ENCODE measurements at places on chromosomes 2 and 18. TPM values are rescaled to one million over a fixed set of nuclear protein-coding genes. Genes with fewer than 3 reads are reported as not detected.

- DNase-seq: no peak
These were observed 20.1 kb upstream of the FN1 start for GRCh38 chr2:215455958-215456357.

- no peak for DNase-seq
These were observed 179.6 kb upstream of the ALKAL2 start for GRCh38 chr2:467543-467891.

DNA sequence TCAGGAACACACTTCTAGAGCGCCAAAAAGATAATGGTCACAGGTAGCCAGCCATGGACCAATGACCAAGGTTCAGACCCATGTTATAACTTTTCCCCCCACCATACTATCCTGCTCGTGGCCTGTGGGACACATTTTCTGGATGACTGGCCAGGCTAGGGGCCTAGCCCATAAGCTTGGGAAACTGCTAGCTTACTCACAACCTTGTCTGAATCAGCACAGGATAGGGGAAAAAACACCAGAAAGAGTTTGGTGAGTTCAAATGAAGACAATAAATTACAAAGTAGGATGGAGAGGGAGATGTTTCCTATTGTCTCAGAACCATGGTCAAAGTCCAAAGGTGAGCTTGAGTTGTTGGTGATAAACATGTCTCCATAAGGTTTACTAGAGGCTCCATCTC, 156.3 kb upstream of the CCDC68 start:
- no peak for DNase-seq

GRCh38 chr18:36333414-36333813, 35.9 kb downstream of the FHOD3 start:
- peak; percentile 9 for DNase-seq

GRCh38 chr2:8149985-8150539, 531.8 kb upstream of the ID2 start:
- peak; percentile 75 for DNase-seq

GRCh38 chr2:174662859-174663258, 65.3 kb upstream of the WIPF1 start:
- DNase-seq: no peak

GRCh38 chr2:71156573-71156972, 26.1 kb downstream of the MPHOSPH10 start:
- peak; percentile 69 for DNase-seq

- DNase-seq: no peak
These were observed 44.5 kb upstream of the RMDN2 start for GRCh38 chr2:37880551-37880950.

- DNase-seq: no peak
These were observed 138.9 kb downstream of the SLC39A10 start for GRCh38 chr2:195795879-195796278.

GRCh38 chr2:80242355-80242910, 62.1 kb downstream of the LRRTM1 start:
- DNase-seq: no peak

DNA sequence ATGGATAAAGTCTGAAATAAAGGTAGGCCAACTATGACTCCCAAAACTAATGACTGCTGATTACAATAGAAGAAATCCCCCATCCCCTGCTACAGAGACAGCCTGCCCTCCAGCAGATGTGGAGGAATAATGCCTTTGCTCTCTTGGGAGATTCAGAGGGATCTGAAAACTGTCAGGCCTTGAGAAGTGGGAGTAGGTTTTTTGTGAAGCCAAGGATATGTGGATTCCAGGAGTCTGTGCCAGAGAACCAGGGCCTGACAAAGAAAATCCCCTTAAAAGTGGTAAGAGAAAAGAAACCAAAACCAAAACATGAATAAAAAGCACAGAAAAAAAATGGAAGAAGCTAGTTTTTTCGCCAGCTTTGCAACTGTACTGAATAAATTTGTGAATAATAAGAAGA, 397.6 kb downstream of the ZNF521 start:
- peak; percentile 8 for DNase-seq

- DNase-seq: no peak
These were observed 29.6 kb downstream of the TNS1 start for GRCh38 chr2:217973008-217973787.

DNA sequence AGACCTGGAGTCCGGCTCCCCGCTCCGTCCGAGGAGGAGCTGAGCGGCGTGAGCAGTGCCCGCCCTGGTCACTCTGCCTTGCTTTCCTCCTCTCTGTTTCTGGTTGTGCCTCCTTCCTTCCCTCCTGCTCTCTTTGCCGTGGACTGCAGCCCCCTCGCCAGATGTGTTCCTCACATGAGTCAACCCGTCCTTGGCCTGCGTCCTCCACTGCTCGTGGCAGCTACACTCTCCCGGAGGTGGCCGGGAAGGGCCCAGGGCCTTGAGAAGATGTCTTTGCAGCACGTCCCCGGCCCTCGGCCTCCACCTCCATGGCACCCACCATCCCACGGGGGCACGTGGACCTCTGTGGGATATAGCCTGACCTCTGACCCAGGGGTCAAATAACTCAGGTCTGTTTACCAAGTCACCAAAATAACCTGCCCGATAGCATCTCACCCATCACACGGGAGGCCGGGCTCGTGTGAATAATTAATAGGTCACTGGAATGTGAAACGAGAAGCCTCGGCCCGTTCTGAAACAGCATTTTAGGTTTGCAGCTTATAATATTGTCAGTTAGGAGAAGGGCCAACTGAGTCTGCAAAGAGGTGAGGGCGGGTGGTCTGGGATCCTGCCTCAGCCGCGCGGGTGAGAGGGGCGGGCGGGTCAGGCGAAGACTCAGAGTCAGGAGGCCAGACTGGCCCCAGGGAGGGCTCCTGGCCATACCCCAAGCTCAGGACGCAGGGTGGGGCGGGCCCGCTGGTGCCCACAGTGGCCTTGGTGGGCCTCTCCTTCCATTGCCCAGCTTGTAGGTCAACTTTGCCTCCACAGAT, 42.6 kb downstream of the NFATC1 start:
- no peak for DNase-seq

DNA sequence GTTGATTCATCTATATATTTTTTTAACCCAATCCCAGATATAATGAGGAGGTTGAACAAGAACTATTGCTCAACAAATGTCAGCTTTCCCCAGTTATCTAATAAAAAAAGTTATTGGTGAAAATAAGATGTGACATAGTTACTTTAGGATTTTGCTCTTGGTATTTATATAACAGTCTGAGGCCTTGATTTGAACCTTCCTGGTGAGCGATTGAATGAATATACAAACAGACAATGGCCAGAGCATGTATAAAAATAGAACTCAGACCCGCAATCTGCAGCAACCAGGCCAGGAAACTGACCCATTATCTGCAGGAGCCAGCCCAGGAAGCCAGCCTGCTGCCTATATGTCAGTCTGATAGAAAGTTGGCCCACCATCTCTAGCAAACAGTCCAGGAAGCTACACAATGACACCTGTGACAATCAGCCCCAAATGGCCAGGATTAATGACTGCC, 81.6 kb downstream of the HS6ST1 start:
- DNase-seq: no peak

GRCh38 chr2:39786761-39787522, 7.9 kb upstream of the THUMPD2 start:
- DNase-seq: no peak

DNA sequence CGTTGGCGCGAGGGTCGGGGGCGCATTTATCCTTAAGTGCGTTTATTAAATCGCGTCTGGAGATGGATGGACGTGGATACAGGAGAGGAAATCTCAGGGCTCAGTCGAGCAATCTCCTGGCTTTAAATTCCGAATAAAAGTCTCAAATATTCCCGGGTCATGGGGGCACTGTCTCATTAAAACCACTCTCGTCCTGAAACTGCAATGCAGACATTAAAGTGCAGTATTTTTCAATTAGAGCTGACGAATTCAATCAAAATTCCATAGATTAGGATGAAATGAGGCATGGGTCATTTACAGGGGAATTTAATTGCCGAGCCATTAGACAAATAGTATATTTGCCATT, 10.7 kb upstream of the GBX2 start:
- DNase-seq: no peak

GRCh38 chr2:107927034-107927534, 59.2 kb upstream of the SLC5A7 start:
- DNase-seq: no peak

DNA sequence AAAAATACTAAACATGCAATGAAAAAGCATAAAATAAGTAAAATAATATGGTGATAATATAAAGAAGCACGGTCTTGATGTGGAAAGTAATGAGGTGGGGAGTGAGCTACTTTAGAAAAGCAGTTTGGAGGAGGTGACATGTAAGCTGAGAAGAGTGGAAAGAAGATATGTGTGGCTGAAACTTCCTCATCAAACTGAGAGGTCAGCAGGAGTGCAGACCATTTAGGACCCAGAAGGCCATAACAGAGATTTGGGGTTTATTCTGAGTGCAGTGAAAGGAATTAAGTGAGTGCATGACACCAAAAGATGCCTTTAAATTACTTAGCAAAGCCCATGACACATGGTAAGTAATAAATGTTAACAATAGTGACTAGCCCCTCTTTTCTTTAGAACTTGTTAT, 24.4 kb upstream of the TMEM182 start:
- DNase-seq: no peak

DNA sequence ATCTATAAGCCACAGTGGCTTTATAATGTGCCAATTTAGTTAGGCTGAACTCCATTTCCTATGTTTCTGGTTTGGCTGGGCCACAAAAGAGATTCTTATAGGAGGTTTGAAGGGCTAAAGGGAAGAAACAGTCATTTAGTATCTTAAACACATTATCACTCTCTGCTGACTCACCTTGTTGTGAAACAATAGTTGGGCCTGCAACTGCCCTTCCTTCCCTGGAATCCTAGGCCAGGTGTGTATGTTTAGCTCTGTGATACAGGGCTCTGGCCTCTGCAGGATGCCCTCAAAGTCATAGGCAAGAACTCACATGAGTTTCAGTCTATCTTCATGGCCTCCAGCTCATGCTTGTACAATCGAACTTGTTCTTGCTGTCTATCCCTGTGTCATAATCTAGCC, 400.0 kb upstream of the CELF4 start:
- no peak for DNase-seq

- no peak for DNase-seq
These were observed 262.6 kb upstream of the DDX18 start for GRCh38 chr2:117551858-117552257.

GRCh38 chr18:34322365-34323289, 97.9 kb upstream of the NOL4 start:
- peak; percentile 33 for DNase-seq

DNA sequence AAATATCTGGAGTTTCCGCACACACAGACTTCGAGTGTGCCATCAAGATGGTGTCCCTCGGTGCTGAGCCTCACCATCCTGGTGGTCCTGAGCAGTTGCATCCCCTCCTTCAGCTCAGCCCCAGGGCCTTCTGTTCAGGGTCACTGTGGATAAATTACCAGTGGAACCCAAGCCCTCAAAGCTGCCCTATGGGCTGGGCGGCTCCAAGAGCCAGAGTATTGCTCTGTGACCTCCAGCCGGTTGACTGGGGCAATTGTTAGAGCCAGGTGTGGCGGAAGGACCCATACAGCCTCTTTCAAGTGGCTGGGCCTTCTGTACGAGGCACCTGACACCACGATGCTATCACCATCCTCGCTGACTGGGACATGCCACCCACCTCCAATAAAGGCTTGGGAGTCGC, 215.5 kb downstream of the GBX2 start:
- no peak for DNase-seq

DNA sequence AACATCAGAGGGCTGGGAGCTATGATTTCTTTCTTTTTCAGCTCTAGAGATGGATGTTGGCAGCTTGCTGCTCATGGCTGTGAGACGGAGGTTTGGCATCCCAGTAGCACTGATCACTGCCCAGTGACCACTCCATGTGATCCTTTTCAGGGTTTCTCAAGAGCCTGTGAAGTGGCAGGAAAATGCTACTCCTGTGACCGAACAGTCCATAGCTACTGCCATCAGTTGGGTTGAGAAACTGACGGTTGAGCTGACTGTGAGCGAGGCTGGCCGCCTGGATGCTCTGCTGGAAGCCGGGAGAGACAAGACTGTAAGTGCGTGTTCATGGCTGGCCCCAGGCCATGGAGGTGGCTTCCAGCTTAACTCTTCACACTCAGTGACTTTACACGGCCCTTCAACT, 34.2 kb downstream of the VWA3B start:
- DNase-seq: no peak

- DNase-seq: no peak
These were observed 7.0 kb downstream of the INPP1 start for GRCh38 chr2:190350371-190350770.

DNA sequence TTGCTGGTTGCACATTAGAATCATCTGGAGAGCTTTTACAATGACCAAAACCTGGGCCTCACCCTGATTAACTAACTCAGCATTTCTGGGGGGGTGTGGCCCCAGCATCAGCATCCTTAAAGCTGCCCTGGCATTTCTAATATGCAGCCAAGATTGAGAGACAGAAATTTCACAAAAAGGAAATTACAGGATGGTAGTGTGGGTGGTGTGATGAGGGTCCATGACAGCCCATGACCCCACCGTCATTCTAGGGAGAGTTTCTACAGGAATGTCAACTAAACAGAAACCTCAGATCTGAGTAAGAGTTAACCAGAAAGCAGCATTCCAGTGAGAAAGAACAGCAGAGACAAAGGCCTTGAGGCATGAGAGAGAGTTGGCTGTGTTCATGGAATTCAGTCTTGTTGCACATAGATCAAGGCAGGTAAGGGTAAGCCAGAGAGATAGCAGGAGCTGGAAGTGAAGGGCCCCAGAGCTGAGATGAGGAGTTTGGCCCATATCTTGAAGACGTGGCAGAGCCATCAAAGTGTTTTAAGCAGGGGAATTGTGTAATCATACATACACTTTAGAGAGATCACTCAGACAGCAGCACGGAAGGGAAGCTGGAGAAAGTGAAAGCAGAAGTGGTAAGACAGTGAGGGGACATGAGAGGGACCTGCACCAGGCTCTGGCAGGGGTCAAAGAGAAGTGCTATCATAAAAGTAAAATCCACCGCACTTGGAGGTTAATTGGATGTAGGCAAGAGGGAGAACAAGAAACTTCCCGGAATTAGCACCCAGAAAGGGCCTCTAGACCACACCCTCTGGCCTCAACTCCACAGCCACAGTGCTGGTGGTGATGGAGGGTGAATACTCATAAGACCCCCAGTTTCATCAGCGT, 7.8 kb upstream of the TRABD2A start:
- DNase-seq: peak; percentile 22

The ABHD1 gene
- total RNA-seq: 0.10 TPM

The TDRD15 gene
- 0.10 TPM for total RNA-seq

The TTC32 gene
- total RNA-seq: 8.1 TPM

The MLPH gene
- total RNA-seq: 6.5 TPM

The ABCB11 gene
- 0.79 TPM for total RNA-seq

The POTEJ gene
- total RNA-seq: 0.10 TPM

The HAUS1 gene
- total RNA-seq: 21.3 TPM

The PDE11A gene
- 0.39 TPM for total RNA-seq

The LOXHD1 gene
- total RNA-seq: 2.8 TPM

The CHMP3 gene
- total RNA-seq: 46.2 TPM

The GRP gene
- 2.4 TPM for total RNA-seq

The CRYBA2 gene
- not detected for total RNA-seq

The MROH2A gene
- total RNA-seq: 0.49 TPM

All from skin of body (tissue), 3 donors.